BJ (cell line): ENCODE measurements at places on chromosomes 5 and 9.

DNA sequence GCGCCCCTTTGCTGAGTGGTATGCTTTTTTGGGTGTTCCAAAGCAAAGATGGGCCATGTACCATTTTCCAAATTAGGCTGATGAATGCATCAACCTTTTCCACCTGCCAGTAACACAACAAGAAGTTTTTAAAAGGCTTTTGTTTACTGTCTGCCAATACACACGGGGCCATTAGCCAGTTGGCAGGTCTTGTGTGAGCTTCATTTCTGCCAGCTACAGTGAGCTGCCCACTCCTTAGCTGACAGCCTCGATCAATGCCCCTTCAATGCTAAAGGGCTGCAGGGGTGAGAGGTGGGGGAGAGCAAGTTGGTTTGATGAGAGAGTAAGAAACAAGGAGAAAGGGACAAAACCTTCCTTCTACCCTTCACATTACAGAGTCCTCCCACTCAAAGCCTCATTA, 128.7 kb downstream of the C5orf15 start:
- no peak for DNase-seq

DNA sequence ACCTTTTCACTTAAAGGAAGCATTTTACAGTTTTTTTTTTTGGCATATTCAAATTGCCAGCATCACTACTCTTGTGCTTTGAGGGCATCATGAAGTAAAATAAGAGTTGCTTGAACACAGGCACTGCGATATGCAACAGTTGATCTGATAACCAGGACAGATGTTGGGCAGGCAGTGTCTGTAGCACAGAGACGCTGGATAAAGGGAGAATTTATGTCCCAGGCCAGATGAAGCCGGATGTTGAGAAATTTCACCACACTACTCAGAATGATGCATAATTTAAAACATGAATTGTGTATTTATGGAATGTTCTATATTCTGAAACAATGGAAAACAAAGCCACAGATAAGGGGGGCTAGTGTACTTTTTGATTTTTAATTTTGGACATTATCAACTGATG, 71.4 kb downstream of the SLC12A2 start:
- DNase-seq = no peak

- no peak for DNase-seq
These were observed 80.0 kb upstream of the NFIL3 start for GRCh38 chr9:91503673-91504081.

DNA sequence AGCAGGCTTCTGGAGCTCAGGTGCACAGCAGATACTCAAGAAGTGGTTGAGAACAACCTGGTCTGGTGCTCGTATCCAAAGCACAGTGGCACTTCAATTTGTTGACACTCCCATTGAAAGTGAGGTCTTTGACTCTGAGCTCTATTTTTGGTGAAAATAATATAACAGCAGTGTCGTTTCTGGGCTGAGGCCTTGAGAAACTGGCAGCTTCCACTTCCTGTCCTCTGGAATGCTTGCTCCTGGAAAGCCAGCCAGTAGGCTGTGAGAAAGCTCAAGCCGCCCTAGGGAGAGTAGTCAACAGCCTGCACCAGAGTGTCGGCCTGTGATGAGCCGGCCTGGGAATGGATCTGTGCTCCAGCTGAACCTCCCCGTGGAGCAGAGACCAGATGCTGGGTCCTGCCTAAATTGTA, 6.8 kb upstream of the SUSD3 start:
- peak; percentile 4 for DNase-seq

GRCh38 chr5:72476275-72476674, 30.9 kb downstream of the ZNF366 start:
- DNase-seq = no peak

- no peak for DNase-seq
These were observed 286.1 kb downstream of the ARHGAP26 start for GRCh38 chr5:143056339-143056704.

DNA sequence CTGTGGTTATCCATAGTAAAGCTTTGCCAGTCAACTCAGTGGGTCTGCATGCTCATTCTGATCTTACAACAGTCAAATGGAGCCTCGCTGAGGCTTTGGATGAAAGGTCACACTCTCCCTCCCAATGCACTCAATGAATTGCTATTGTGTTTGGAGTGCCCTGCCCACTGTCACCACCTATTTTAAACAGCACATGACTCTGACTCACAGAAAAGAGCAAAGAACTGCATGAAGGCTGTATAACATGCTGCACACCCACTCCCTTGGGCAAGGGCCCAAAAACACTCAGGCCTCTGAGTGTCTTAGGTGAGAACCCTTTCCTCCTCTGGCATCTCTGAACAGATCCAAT, 118.7 kb upstream of the CCDC112 start:
- no peak for DNase-seq

GRCh38 chr9:126294331-126295081, 32.1 kb upstream of the MVB12B start:
- no peak for DNase-seq

DNA sequence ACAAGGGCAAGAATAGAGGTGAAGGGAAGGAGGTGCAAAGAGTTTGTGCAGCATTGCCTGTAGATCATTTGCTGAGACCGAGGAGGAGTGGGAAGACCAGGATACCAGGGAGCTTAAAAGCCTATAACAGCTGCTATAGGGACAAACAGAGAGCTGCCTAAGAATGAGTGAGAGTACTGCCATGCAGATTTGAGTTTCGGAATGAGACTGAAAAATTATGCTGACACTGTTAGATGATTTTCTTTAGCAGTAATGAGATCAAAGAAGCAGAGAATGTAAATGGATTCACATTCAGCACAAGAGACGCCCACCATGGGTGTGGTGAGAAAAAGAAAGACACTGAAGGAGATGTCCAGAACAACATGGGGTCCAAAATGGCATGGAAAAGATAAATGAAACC, 69.7 kb downstream of the EPB41L4A start:
- DNase-seq = no peak

GRCh38 chr9:22700171-22700570, 253.5 kb downstream of the DMRTA1 start:
- no peak for DNase-seq

- DNase-seq = no peak
These were observed 46.5 kb downstream of the RETREG1 start for GRCh38 chr5:16570121-16570815.

- no peak for DNase-seq
These were observed 4.4 kb downstream of the MPDZ start for GRCh38 chr9:13274886-13275641.

DNA sequence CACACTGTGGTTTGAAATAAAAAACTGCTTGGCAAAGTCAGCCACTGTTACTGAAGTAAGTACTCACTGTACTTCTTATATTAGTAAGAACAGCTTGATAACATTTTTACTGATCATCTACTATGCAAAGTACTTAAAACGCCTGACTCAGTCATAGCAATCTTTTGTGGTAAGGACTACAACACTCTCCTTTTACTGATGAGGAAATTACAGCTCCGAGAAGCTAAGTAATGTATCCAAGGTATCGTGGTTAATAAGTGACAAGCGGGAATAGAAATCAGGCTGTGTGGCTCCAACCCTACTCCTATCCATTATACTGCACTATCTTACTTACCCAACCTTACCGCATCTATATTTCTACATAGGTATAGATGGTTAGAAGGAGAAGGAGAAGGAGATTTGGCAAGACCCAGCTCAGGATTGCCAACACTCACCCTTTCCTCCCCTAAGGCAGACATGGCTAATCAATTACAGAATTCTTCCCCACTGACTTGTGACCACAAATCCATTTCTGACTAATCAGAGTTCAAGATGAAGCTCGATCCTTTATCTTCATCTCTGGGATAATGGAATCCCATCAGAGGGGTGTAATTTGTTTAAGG, 281.4 kb downstream of the SPOCK1 start:
- no peak for DNase-seq

DNA sequence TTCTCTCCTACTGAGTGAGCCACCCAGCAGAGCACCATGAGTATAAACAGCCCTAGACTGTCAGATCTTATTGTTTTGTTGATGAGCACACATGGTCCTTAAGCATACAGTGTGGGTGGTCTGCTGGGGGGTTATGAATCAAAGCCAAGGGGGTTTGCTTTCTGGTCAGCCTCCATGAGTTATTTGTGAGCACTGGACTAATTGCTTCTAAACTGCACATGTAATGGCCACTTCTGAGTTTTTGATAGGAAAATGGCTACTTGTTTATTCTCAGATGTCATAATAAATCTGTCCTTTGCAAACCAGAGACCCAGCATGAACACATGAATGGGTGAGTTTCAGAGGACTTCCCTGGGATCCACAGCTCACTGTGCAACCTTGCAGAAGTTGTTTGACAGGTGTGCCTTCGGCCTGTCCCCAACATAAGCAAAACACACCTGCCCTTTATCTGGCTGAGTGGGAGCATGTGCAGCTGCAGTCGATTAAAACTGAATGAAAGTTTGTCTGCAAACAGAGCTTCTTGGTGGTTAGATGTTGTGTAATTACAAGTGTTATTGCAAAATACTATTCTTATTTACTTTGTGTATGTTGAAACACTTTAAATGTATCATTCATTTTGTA, 35.9 kb downstream of the MAMDC2 start:
- DNase-seq = no peak

- DNase-seq = no peak
These were observed 5.3 kb upstream of the ERAP2 start for GRCh38 chr5:96871027-96871399.

- no peak for DNase-seq
These were observed 206.0 kb upstream of the PRR16 start for GRCh38 chr5:120258123-120258522.

DNA sequence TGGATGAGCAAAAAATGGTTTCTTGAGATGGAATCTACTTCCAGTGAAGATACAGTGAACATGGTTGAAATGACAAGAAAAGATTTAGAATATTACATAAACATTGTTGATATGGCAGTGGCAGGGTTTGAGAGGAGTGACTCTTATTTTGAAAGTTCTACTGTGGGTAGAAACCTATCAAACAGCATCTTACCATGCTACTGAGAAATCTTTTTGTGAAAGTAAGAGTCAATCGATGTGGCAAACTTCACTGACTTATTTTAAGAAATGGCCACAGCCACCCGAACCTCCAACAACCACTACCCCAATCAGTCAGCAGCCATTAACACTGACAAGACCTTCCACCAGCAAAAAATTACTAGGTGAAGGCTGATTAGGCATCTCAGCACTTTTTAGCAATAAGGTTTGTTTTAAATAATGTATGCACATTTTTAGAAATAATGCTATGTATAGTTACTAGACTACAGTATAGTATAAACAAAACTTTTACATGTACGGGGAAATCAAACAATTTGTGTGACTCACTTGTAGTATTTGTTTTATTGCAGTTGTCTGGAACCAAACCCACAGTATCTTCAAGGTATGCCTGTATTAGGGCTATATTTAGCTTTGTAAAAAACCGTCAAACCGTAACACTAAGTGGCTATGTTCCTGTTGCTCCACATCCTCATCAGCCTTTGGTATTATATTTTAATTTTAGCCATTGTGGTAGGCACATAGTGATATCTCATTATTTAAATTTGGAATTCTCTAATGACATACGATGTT, 30.6 kb upstream of the ADAMTS6 start:
- no peak for DNase-seq
